ENCODE measurements at places on chromosomes 4 and X.

GRCh38 chrX:20227116-20227515 is 39.6 kb downstream of the RPS6KA3 start:
- DNase-seq, result no peak

DNA sequence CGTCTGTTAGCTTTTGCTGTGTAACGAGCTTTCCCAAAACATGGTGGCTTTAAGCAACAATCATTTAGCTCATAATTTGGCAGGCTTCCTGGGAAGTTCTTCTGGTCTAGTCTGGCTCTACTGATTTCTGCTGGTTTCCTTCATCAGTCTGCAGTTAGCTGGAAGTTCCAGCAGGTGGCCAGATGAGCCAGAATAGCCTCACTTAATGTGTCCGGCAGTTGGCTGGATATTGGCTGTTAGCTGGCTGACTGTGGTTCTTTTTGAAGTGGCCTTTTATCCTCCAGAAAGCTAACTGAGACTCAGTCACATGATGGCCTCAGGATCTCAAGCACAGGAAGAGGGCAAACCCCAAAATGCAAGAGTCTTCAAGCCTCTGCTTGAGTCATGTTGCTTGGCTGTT is 34.9 kb downstream of the FTHL17 start:
- no peak for DNase-seq

DNA sequence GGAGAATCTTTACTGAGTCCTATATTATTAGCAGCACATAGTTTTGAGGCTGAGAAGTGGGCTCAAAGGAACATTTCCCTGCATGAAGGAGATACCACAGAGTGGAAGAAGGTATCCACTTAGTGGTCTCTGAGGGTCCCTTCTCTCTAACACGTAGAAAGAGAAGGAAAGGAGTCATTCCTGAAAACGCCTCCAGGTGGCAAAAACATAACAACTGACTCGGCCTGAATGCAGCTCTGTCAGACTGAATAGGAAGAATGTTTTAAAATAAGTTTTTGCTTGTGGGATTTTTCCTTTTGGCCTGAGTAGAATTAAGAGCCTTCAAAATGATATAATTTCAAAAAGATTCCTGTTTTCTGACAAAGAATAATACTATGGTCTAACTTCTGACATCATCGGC is 23.3 kb downstream of the RPGR start:
- DNase-seq, result no peak

GRCh38 chr4:28146191-28146590 is 1285.5 kb downstream of the STIM2 start:
- no peak for DNase-seq

- no peak for DNase-seq
Observed at GRCh38 chr4:173461170-173461569, 62.3 kb upstream of the SCRG1 start.

DNA sequence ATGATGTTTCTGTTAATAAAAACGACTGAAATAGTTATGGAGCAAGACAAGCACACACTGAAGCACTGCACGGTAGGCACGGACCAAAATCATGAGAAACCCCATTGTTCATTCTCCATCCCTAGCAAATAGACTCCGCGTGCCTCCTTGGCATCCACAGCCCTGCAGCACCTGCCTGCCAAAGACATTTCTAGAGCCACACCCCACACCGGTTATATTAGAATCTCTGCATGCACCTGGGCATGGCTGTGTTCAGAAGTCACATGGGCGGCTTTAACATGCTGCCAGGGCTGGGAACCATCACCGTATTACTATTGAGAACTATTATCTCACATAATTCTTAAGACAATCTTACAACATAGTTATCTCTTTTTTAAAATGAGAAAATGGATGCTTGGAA is 5.9 kb downstream of the PDLIM3 start:
- DNase-seq, result no peak

GRCh38 chr4:78059524-78059889 is 2.4 kb downstream of the FRAS1 start:
- no peak for DNase-seq
